NCI-H345 (cell line): ENCODE measurements at places on chromosomes 1 and 21.
A peak's percentile ranks its signal among the peaks of the same experiment; 100 is the strongest.

DNA sequence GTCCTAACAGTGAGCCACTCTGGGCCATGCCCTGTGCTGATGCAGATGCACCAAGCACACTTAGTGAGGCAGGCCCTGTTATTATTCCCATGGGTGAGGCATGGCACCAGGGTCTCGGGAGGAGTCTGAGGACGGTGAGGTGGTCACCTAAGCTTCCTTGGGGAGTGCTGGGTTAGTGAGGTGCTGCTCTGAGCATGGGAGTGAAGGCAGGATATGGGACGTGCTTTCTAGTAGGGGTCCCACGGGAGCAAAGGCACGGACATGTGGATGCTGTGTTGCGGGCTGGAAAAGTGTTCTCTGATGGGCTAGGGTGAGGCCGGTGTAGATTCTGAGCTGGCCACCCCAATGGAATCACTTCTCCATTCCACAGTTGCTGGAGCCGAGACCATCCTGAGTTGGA is 77.5 kb upstream of the CSF3R start:
- no peak for DNase-seq

GRCh38 chr21:44450999-44451398 is 4.3 kb upstream of the LRRC3 start:
- DNase-seq: no peak

DNA sequence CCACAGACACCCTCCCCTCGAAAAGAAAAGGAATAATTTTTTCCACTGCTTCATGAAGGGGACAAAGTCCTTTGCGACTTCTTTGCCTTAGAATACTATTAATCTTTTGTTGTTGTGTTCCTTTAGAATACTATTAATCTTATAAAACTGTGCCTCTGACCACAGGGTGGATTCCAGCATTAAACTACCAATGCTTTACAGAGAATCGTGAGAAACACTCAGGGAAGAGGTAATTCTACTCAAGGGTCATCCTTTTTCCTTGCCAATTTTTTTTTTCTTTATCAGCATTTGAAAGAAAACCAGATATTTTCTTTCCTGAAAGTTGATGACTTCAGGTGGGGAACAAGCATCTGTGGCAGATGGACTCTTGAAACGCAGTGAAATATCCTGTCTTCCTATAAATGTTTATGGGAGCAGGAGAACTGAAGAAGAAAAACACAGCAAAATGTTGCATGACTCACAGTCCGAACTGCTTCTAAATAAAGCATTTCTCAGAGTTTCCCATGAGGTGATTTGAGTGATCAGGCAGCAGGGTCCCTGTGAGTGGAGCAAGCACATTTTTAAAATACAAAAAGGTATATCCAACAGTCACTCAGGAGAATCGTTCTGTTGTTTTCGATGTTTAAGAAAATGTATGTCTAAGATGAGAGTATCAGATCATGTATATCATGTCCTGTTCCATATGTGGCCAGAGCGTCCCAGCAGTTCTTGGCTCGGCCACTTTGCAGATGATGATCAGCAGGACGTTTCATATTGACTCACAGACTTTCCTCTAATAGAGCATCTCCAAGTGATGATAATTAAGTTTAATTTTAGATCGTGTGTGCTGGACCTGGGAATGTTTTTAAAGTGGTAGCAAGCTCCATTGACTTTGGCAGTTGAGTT is 154.2 kb upstream of the RUNX1 start:
- no peak for DNase-seq

DNA sequence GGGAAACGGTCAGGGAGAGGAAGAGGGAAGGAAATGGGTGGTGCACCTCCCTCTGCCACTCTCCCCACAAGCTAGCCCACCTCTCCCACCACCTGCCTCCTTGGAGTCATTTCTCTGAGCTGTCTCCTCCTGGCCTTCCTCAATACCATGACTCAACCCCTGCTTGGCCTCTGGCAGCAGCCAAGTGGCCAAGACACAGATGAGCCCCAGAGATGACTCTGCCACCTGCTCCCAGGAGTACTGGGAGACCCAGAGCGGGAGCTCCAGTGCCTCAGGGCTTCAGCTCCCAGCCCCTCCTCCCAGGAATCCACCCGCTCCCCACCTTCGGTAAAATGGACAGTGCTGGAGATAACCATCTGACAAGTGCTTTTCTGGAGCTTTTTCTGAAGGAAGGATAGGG is 2.6 kb downstream of the S100A16 start:
- DNase-seq: no peak

GRCh38 chr1:58157256-58157655 is 389.3 kb downstream of the OMA1 start:
- DNase-seq: peak; percentile 50

- no peak for DNase-seq
These were observed 18.9 kb upstream of the TMEM54 start for GRCh38 chr1:32919811-32920733.

DNA sequence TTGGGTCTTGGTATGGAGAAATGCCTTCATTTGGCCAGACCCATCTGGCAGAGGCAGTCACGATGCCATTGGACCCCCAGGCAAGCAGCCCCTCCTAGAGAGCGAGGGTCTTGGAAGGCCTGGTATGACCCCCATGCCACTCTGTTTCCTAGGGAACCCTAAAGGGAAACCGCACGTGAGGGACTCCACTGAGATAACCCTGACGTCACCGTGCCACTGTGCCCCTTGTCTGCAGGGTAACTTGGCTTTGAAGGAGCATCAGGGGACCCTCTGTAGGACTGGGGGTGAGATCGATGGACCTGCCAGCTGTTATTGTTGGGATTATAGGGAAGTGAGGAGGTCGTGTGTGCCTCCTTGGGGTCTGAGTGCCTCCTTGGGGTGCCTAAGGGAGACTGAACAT is 34.5 kb downstream of the ABCG1 start:
- DNase-seq: no peak

DNA sequence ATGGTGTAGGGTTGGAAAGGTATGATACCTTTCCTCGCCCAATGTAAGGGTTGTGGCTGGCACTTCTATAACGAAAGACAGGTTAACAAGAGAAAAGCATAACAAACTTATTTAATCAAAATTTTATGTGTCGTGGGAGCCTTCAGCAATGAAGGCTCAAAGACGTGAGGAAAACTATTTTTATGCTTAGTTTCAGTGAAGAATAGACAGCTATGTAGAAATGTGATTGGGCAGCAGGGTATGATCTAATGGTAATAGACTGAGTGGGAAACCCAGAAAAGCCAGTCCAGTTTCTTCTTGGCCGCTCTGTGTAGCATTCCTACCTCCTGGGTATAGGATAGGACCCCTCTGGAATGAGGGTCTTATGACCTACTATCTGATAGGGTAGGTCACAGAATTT is 464.7 kb downstream of the ADGRL2 start:
- DNase-seq: no peak

DNA sequence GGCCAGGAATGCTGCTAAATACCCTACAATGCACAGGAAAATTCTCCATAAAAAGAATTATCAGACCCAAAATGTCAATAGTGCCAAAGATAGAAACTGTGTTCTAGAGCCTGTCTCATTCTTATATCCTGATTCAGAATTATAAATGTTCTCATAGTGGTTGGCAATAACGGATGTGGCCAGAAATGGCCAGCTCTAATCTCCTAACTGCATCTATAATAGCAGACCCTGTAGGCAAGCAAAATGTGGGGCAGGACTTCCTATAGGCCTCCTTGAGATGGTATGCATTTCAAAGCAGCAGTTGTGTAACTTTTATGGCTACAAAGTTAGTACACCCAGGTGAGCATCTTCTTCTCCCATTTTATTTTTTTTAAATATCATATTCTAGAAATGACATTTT is 95.9 kb upstream of the SGIP1 start:
- no peak for DNase-seq

GRCh38 chr1:145997718-145998023 is 1.3 kb upstream of the TXNIP start:
- peak; percentile 50 for DNase-seq

- DNase-seq: no peak
These were observed 654.6 kb upstream of the NEGR1 start for GRCh38 chr1:72936942-72937341.

DNA sequence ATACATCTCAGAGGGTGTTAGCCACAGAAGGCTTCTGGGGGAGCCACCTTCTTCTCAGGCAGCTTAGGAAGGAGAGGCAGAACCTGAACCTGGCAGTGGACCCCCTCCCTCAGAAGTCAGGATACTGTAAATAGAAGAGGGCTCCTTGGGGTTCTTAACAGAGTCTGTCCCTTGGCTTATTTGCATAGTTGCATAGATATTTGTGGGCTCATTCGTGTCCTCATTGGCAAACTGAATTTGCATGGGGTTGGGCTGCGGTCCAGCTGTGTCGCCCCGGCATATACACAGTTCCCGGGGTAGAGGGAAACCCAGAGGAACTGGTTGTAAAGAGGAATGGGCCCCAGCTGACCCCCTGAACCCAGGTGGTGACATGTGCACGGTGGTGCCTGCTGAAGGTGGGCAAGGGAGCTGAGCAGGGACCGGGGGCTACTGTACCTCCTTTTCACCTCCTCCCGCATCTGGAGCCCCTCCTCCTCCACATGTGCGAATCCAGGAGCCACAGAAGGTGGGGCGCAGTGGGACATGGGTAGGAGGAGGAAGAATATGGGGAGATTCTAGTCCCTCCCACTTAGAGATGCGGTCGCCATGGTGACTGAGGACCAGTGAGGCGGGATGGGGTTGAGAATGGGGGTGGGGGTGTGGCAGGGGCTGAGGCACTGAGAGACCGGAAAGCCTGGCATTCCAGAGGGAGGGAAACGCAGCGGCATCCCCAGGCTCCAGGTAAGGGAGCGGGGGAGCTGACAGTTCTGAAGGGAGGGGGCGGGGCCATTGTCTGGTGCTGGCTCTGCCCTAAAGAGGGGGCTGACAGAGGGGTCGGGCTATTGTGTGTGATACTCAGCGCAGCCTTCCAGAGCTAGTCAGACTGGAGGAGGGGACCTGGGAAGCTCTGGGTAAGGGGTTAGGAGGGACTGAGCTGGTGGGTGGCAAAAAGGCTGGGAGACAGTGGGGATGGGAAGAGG is 3.7 kb upstream of the SEMA4A start:
- no peak for DNase-seq

DNA sequence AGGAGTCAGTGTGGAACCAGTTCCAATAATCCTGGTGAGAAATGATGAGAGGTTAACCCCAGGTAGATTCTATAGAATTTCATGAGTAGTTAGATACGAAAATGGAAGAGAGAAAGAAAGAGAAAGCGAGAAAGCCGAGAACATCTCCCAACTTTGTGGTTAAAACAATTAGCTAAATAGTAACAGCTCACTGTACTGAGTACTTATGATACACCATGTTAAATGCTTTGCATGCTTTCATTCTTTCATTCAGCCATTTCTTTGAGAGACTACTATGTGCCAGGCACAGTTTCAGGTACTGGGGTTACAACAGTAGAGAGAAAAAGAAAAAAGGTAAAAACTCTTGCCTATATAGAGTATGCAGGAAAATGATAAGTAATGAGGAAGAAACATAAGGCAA is 109.7 kb upstream of the SYT6 start:
- no peak for DNase-seq

DNA sequence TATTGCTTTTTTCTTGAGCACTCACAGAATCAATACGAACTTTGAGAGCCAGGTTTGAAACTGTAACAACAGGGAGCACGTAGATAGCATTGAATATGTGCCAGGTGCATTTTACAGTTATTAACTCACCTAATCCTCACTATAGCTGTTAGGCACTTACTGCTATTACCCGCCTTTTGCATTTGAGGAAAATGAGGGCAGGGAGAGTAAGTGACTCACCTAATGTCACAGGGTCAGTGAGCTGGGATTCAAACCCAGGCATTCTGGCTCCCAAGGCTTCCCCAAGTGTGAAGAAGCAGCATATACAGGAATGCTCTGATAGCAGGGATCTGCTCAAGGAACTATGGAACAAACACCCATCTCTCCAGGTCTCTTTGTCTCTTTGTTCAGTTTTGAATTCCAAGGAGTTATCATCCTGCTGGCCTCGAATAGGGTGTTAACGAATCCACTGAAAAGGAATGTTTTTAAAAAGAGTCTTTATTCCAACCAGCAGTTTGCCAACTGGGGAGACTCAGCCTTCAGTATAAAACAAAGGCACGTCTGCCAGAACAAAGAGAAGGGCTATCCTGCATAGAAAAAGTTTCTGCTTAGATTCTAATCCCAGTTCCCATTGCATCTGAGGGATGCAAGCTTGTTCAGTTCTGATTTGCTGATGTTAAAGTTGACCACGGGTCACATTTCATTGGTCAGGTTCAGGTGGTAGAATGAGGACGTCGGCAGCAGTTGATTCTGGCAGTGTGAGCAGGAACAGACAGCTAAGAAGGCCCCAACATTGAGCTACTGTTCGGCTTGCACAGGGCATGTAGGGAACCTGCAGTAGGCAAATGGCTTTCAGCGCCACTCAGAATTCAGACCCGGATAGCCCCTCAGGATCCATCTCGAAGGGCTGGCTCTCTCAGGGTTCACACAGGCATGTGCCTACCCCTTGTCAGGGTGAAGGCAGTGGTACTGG is 22.1 kb downstream of the TRIM67 start:
- DNase-seq: no peak

DNA sequence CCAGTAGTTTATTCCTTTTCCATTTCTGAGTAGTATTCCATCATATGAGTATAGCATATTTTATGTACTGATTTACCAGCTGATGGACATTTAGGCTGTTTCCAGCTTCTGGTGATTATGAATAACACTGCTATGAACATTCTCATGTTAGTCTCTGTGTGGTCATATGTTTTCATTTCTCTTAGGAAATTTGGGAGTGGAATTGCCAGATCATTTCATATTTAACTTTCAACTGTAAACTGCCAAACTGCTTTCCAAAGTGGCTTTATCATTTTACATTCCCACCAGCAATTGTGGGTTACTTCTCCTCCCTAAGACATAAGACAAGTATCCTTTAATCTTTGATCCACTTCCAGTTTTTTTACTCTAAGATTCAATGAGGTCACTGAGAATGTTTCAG is 85.7 kb upstream of the RALGPS2 start:
- no peak for DNase-seq

- no peak for DNase-seq
These were observed 255.6 kb downstream of the AKT3 start for GRCh38 chr1:243594455-243594854.

DNA sequence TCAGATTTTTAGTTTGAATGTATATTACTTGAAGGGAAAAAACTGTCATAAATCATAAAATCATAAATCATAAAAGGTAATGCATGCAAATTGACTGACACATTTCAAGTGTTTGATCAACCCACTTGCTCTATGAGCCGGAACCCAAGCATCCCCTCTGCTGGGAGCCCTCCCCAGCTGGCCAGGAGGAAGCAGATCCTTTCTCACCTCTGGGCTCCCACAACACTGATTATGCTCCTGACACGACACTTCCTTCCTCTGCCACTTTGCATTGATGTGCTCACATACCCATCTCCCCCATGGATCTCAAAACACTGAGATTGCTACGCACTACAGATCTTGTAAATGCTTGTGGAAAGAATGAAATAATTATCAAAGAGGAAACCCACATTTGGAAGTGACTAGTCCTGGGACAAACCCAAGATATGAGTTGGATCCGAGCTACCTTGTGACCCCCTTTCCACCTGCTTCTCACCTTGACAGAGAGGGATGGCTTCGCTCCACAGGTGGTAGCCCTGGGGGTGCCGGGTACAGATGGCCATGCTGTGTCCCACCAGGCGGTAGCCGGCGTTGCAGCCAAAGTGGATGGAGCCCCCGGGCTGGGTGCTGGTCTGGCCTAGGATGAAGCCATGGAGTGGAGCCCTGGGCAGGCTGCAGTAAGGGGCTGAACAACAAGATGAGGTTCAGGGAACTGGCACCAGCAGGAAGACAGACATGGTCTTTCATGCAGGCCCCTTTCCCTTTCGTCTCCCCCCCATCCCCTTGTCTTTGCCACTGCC is 104.6 kb downstream of the ZSCAN20 start:
- no peak for DNase-seq
